NCI-H1694 (cell line): ENCODE measurements at places on chromosomes 3 and 15.

DNA sequence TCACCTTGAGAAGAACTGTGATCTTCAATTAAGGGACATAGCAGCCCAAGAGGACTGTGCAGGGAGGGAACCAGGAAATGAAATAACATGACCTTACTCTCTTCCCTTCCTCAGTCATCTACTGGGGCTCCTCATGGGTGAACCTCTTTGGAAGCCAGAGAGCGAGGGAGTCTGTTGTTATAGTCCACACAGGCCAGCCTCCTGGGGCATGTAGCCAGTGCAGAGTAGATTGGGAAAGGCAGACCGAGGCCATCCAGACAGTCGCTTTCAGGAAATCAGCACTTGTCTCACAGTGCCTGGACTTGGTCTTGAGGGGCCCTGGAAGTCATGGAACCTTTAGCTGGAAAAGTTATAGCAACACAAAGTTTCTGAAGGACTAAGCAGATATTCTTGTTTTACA is 6.1 kb downstream of the CRTAP start:
- DNase-seq = no peak

GRCh38 chr15:31477851-31478701 is 151.4 kb downstream of the KLF13 start:
- no peak for DNase-seq

- DNase-seq = no peak
Observed at GRCh38 chr15:62979252-62979651, 63.3 kb upstream of the TPM1 start.

DNA sequence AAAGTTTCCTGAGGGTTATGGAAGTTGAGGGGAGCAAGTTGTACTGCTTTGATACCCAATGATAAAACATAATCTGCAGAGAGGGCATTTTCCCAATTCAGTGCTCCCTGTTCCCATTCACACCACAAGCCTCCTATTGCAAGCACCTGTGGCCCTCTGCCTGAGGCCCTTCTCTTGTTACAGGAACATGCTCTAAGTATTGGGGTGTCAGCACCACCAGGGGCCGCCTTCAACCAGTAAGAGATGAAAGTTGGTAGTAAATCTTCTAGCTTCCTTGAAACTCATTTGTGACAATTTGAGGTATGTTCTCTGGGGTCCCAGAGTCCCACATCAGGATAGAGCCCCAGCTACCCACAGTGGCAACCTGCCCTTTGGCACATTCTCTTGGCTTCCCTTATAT is 265.4 kb upstream of the ARHGEF26 start:
- DNase-seq = no peak

GRCh38 chr3:127448671-127449070 is 141.9 kb downstream of the TPRA1 start:
- no peak for DNase-seq

DNA sequence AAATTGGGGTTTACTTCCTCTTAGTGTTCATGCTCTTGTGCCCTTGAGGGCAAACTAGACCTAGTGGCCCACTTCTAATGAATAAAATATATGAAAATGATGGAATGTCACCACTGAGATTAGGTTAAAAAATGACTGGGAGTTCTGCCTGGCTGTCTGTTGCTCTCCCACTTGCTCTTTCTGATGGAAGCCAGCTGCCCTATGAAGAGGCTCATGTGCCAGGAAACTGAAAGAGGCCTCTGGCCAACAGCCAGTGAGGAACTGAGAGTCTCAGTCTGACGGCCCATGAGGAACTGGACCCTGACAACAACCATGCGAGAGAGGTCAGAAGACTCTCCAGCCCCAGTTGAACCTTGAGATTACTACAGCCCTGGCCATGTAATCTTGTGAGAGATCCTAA is 107.1 kb upstream of the FHIT start:
- DNase-seq = no peak

DNA sequence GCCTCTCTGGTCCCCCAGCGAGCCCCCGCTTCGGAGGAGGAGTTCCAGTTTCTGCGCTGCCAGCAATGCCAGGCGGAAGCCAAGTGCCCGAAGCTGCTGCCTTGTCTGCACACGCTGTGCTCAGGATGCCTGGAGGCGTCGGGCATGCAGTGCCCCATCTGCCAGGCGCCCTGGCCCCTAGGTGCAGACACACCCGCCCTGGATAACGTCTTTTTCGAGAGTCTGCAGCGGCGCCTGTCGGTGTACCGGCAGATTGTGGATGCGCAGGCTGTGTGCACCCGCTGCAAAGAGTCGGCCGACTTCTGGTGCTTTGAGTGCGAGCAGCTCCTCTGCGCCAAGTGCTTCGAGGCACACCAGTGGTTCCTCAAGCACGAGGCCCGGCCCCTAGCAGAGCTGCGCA is 3.5 kb downstream of the PML start:
- DNase-seq = peak; percentile 52

DNA sequence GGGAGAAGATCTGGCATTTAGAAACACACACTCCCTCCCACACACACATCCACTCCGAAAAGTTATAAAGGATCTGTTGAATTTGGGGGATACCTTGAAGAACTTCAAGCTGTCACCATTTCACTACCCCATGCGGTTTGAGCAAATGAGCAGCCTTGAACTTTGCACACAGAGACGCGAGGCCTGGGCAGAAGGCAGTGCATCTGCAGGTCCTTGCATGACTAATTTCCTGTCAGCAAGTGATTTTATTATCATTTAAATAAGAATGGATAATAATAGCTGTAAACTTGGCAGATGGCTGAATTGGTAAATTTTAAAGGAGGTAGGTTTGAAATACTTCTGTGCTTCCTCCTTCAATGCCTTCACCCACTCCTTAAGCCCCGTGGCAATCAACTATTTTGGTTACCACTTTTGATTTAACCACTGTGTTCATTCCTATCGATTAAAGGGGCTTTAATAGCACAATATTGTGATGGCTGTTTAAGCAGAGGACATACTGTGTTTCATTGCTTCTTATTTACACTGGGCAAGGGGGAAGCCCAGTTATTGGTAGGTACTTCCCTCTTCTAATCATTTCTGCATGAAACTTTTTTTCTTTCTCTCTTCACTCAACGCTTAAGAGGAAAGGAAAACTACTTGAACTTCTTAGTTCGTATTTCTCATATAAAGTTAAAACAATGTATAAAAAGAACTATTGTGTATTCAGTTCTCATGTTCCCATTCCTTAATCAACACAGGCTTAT is 108.1 kb downstream of the ROBO2 start:
- no peak for DNase-seq

DNA sequence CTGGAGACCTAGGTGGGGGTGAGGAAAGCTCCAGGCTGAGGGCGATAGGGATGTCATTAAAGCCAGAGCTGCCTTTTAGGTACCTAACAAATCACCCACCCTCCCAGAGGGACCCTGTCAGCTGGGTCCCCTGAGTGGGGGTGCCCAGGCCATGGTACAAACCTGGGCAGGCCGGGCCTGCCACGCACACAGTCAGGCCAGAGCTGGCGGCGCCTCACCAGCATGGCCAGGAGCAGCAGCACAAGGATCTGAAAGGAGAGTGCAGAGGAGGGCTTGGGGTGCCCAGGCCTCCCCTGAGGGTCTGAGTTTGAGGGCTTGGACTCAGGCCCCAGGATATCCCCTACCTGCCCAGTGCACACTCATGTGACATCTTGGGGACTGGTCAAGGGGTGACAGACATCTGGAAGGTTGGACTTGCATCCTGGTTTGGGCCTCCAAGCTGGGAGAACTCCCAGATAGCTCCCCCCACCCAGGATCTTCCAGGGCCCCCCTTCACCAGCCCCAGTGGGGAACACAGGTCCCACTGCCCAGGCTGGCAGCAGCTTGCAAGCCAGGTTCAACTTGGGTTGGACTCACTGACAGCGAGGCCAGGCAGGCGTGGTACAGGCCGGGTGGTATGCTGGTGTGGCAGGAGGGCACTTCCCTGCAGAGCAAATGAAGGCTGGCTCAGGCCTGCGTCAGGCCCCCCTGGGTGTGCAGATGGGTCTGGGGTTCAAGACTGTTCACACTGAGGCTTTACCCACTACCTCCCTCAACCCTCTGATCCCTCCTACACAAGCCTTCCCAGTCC is 5.2 kb downstream of the STRA6 start:
- no peak for DNase-seq

GRCh38 chr15:81751816-81752545 is 293.8 kb downstream of the MEX3B start:
- DNase-seq = peak; percentile 66

- DNase-seq = peak; percentile 21
Observed at GRCh38 chr3:133662278-133662651, 524 bp upstream of the TOPBP1 start.

DNA sequence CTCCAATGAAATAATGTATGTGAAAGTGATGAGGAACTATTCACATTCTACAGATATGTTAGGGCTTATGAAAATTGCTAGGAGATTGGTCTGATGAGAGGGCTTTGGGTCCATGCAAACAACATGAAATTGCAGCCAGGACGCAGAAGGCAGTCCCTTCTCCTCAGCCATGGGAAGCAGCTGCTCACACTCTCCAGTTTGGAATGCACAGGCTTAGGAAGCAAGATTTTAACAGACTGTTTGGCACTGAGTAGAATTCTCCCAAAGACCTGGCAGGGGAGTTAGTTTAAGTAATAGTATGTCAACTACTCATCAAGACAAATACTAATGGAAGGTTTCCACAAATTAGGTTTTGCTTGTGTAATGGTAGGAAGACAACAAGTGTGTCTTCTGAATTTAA is 500.7 kb upstream of the ARRDC4 start:
- no peak for DNase-seq
